ENCODE measurements at places on chromosomes 7 and 10. TPM values are rescaled to one million over a fixed set of nuclear protein-coding genes. Genes with fewer than 3 reads are reported as not detected.
A peak's percentile ranks its signal among the peaks of the same experiment; 100 is the strongest.

DNA sequence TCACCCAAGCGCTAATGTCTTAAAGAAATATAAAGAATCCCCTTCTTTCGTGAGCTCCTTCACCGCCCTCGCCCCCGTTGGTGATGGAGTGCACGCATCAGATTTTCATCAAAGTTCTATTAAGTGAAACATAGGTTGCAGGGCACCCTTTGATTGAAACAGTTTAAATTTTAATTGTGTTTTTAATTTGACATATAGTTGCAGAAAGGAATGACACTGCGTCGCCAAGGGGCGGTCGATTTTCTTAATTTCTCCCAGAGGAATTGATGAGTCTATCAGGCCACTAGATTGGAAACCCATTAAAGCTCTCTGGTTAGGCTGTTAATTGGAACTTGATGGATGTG is 4.1 kb upstream of the HMX2 start:
- DNase-seq = no peak

DNA sequence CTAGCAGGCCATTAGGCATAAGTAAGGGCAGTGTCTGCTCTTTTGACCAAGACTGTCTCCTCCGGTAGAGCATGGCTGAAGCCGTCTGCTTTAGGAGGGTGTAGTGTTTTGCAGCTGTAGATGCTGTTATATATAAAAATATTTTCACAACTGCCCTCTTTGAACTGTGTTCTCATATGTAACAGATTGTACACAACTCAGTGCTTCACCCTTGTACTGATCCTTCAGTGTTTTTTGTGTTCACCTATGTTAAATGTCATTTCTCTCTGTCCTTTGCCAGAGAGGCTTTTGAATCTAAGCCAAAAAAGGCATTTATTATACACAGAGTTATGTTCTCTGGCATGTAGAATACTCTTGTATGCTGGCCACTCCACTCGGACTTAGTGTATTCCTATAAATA is 135.5 kb downstream of the BICC1 start:
- DNase-seq = no peak

DNA sequence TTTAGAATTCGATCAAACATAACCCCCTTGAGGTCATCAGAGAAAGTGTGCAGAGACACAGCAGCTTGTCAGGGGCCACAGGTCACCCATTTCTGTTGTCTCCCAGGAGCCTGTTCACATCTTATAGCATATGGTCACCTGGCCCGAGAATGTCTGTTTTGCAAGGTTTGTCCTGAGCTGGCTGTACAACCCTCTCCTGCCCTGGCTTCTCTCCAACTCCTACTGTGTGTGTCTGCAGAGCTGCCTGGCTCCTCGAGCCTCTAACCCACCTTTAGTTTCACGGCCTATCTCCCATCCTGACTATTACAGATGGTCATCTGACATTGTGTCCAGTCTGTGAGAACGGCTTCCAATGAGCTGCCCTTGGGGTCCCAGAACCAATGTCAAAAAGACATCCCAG is 683.4 kb downstream of the SDK1 start:
- DNase-seq = no peak

GRCh38 chr7:137694405-137694804 is 152.4 kb downstream of the DGKI start:
- DNase-seq = no peak

DNA sequence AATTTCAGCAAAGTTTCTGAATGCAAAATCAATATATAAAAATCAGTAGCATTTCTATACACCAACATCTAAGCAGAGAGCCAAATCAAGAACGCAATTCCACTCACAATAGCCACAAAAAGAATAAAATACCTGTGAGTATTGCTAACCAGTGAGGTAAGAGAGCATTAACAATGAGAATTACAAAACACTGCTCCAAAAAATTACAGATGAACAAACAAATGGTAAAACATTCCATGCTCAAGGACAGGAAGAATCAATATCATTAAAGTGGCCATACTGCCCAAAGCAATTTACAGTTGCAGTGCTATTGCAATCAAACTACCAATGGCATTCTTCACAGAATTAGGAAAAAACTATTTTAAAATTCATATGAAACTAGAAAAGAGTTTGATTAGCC is 61.5 kb downstream of the HECTD2 start:
- DNase-seq = no peak

GRCh38 chr10:19578571-19578970 is 237.7 kb upstream of the PLXDC2 start:
- no peak for DNase-seq

- no peak for DNase-seq
Observed at GRCh38 chr7:5429253-5429856, 5.7 kb upstream of the TNRC18 start.

DNA sequence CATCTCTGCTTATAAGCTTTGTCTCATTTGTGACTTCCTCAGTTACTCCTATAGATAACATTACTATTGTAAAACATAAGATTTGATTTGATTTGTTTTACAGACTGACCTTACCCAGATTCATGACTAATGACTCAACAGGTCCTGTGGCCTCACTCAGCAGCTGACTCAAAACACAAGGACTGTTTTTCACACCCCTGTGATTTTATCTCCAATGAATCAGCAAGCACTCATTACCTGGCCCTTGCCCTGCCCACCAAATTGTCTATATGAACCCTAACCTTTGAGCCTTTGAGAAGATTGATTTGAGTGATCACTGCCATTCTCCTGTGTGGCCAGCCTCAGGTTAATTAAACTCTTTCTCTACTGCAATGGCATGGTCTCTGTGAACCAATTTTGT is 1064.6 kb upstream of the LRRTM3 start:
- DNase-seq = no peak

- no peak for DNase-seq
Observed at GRCh38 chr7:29924006-29924405, 65.6 kb downstream of the SCRN1 start.

GRCh38 chr7:80711531-80711930 is 73.1 kb downstream of the CD36 start:
- DNase-seq = no peak

- DNase-seq = no peak
Observed at GRCh38 chr10:124996127-124996853, 54.4 kb downstream of the ZRANB1 start.

GRCh38 chr10:127132451-127132850 is 63.9 kb downstream of the INSYN2A start:
- no peak for DNase-seq

DNA sequence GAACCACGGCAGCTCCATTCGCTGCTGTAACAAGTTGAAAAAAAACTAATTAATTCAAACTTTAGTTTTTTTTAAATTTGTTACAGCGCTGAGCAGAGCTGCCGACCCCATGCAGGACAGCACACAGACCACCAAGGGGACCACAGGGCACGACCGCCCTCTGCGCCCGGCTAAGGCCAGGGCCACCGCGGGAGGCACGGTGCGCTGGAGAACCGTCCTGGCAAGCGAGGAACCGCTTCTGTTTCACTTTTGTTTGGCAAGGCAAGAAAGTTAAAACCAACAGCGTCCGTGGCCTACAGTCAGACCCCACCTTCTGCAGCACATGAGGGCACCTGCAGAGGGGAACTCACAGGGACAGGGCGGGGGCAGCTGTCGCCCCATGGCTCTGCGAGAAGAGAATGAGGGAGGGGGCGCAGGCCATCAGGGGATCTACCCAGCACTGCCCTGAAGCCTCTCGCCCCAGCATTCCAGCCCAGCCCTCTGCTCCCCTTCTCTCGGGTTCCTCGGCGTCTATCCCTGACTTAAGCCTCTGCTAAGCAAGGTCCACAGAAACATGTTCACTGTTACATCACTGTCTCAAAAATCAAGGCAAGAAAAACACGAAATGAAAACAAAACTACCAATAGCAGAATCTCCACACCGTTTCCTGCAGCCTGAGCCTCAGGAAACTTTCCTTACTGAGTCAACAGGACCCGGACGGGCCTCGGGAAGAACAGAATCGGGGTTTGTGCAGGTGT is 204.4 kb downstream of the DIP2C start:
- no peak for DNase-seq

GRCh38 chr7:37531225-37531624 is 82.6 kb upstream of the ELMO1 start:
- DNase-seq = no peak

- DNase-seq = no peak
Observed at GRCh38 chr10:104648421-104648820, 7.3 kb downstream of the SORCS3 start.

GRCh38 chr10:127736222-127736914 is 617 bp upstream of the FOXI2 start:
- no peak for DNase-seq

GRCh38 chr7:39197831-39198230 is 220.1 kb downstream of the POU6F2 start:
- DNase-seq = no peak

- no peak for DNase-seq
Observed at GRCh38 chr10:75195035-75195763, 15.4 kb upstream of the VDAC2 start.

GRCh38 chr10:62939698-62940097 is 123.5 kb upstream of the EGR2 start:
- DNase-seq = no peak

- DNase-seq = no peak
Observed at GRCh38 chr7:4712281-4713182, 30.4 kb downstream of the FOXK1 start.

DNA sequence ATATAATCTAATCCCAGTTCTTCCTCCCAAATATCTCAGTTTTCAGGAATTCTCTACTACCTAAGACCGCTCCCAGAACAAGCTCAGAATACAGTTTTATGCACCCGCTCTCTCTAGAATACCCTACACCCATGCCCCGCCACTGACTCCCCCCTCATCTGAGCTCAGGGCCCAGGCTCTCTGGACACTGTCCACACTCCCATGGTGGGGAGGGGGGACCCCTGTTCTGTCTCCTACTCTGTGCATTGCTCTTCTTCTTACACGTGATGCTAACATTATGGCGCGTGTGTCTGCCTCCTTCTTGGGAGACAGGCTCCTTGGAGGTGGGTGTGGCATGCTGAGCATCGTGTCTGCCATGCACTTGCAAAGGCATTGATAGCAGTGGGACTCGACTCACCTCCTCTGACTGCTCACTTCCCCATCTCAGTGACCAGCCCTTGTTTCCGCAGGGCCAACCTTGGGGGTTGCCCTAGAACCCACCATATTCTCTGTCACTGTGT is 127.9 kb downstream of the TCERG1L start:
- DNase-seq = no peak

GRCh38 chr10:127279334-127279774 is 83.0 kb upstream of the INSYN2A start:
- no peak for DNase-seq

DNA sequence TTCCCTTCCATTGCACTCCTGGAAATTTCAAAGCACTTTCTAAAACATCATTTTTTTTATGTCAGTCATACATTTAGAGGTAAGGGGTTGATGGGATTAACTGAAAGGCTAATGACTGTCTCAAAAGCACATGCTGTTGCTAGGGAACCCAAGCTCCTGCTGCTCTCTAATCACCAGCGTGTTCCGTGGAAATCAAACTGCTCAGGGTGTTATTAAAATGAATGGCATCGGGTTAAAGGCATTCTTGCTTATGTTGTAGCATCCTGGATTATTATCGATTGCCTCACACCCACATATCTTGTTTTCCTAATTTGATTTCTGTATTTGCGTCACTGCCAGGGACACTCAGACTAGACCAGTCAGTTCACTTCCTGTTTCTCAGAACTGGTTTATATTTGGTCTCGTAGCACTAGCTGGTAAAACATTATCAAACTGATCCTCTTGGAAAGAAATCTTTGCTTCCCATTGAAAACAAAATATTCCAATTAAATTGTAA is 216.5 kb upstream of the MKLN1 start:
- peak; percentile 32 for DNase-seq

DNA sequence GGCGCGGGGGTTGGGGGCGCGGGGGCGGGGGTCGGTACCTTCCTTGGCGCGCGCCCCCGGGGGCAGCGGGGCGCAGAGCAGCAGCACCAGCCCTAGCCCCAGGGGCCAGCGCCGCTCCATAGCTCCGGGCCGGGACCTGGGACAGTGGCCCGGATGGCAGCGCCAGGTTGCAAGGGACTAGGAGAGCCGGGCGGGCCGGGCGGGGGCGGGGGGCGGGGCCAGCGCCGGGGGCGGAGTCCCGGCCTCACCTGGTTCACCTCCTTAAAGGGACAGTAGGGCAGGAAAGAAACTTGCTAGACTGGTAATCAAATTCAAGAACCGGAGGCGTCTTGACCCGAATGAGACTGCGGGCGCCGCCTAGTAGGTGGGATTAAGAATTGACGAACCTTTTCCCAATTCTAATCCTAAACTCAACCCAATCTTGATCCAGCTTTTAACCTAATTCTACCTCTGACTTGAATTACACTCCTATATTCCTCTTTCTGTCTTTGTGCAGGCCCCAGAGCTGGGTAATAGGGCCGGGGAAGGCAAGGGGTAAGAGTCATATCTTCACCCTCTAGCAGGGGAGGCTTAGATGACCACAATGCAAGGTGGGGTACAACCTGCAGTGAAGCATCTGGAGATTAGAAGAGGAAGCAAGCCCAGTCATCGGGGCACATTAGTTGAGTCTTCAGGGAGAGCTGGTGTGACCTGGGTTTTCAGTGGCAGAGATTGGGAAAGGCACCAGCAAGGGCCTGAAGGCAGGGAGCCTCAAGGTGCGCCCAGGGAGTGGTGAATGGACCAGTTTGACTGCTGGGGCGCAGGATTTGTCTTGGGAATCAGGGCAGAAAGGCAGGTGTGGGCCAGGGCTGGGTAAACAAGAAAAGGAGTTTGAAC is at the start of gene EPHA1:
Gene EPHA1, minus strand, starts transcription at position 171 of the 876 bp plus-strand sequence. Its CDS starts 51 bp downstream, at position 120.
- DNase-seq = no peak

Gene SCART1
- 15.2 TPM for total RNA-seq

Gene MYH16
- total RNA-seq = not detected

Gene PNLIPRP3
- not detected for total RNA-seq

Gene CLDN3
- total RNA-seq = not detected

Gene PAX4
- not detected for total RNA-seq

Gene CRYGN
- total RNA-seq = not detected

Gene PTN
- total RNA-seq = not detected

Gene NUTM2A
- total RNA-seq = 1.1 TPM

Gene GJD4
- not detected for total RNA-seq
